ENCODE measurements at places on chromosomes 7 and 10.
A peak's percentile ranks its signal among the peaks of the same experiment; 100 is the strongest.

- no peak for DNase-seq
These were observed 24.3 kb upstream of the PDZD8 start for GRCh38 chr10:117399341-117400196.

- DNase-seq: no peak
These were observed 71.0 kb downstream of the PAXIP1 start for GRCh38 chr7:154931906-154932305.

GRCh38 chr10:88944813-88945212 is 7.8 kb downstream of the ACTA2 start:
- DNase-seq: no peak

DNA sequence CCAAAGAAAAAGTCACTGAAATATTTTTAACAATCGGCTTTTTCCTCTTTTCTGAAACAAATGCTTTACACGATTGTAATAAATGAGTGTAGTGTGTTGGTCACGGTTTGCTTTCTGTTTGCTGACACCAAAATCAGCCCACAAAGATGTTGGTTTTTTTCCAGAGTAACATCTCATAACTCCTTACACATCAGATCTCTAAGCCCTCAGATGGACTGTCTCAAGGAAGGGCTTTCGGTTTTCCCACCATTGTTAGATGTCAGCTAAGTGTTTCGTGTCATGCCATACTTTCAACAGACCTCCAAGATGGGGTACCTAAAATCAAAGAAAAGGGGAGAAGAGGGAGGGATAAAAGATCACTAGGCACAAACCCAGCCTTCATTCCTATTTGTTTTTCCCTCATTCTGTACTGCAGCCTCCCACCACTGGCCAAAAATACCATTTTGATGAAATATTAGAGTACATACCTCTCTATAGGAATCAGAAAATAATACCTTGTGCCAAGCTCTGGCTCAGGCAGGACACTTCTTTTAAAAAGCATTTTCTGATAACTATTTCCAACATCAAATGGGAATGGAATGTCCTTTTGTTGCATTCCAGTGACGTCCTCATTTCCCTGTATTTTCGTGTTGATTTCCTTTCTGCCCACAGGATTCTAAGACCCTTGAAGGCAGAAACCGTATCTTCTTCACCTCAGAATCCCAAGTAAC is 159.1 kb downstream of the DGKI start:
- DNase-seq: no peak

DNA sequence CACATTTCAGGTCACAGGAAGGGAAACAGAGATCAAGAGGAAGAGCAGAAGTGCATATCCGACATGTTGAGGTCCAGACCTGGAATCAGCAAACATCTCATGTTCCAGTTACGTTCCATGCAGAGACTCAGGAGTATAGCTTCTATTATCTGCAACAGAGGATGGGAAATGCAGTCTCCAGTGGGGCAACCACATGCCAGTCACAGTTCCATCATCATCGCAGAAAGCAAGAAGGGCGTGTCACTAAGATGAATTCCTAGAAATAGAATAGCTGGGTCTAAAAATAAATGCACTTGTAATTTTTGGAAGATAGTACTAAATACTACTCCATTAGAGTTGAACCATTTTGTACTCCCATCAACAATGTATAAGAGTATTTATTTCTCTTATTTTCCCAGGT is 133.2 kb upstream of the MDFIC start:
- no peak for DNase-seq

DNA sequence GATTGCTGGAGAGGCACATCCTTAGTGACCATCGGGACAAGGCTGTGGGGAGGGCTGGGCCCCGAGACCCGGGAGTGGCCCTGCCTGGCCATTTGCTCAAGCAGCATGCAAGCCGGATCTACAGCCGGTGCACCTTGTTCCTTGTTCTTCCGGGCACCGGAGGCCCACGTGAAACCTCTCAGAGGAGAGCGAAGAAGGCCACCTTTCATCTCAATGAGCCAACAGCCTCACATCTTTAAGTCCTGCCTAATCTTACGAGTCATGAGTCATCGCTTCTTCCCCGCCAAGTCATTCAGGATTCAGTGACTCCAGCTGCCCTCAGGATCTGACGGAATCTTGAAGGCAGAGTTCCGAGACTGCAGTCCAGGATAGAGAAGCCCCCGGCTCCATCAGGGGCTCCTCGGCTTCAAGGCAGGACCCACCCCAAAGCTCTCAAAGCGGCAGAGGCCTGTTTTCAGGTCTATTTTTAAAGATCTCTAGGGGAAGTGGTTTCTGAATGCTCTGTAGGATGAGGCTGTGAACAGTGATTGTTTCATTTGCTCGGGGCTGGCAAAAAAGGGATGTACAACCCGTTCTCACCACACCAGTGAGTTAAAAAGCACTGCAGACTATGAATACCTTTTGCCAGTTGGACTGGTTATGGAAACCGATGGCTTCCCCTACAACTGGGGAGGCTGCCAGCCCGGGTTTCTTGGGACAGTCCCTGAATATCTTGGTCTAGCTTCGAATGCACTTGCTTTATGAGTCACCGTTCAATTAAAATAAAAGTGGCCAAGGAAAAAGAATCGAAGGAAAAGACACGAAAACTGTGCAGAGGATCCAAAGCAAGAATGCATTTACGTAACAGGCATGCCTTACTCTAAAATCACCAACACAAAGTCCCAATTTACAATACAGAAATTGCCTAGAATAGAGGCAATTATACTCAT is 57.2 kb upstream of the ECHDC3 start:
- no peak for DNase-seq

- DNase-seq: no peak
These were observed 667.7 kb downstream of the SUGCT start for GRCh38 chr7:40802497-40802896.

DNA sequence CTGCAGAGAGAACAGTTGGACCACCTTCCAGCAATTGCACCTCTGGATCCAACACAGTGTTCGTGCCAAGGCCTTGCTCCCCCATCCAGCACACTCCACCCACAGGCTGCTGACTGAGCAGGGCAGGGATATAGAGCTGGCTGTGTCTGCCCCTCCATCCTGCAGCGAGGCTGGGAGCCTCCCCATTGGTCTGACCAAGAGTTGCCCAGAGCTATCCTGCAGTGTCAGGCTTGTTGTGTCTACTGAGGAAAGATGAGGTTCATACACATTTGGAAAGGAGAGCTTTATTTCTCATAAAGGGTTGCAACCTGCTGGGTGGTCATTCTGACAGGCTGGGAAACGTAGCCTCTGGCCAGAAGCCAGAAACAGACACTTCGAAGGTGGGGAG is 27.1 kb downstream of the PRF1 start:
- no peak for DNase-seq

DNA sequence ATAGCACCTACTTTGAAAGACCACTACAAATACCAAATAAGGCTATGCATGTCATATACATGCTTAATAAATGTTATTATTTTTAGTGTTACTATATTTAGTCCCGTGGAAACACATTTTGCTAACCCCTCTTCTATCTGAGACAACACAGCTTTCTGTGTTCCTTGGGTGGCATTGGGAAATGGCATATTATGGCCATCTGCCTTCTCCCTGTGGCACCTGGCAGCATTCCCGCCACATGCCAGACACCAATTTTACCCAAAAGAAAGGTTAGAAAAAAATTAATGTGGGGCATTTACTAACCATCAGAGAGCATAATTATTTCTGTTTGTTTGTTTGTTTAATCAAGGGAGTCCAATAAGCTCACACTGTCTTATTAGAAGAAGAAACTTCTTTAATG is 168.6 kb upstream of the ETV1 start:
- DNase-seq: no peak

- no peak for DNase-seq
These were observed 28.8 kb upstream of the LRRC4 start for GRCh38 chr7:128060018-128060417.

DNA sequence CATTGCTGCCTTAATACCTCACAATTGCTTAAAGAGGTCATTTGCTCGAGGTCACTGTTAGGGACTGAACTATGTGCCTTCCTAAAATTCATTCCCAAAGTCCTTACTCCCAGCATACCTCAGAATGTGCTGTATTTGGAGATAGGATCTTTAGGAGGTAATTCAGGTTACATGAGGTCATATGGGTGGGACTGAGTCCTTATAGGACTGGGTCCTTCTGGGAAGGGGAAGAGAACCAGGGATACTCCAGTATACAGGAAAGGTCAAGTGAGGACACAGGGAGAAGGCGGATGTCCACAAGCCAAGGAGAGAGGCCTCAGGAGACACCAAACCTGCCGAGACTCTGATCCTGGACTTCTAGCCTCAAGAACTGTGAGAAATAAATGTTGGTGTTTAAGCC is 253.3 kb downstream of the PRPF18 start:
- DNase-seq: no peak

DNA sequence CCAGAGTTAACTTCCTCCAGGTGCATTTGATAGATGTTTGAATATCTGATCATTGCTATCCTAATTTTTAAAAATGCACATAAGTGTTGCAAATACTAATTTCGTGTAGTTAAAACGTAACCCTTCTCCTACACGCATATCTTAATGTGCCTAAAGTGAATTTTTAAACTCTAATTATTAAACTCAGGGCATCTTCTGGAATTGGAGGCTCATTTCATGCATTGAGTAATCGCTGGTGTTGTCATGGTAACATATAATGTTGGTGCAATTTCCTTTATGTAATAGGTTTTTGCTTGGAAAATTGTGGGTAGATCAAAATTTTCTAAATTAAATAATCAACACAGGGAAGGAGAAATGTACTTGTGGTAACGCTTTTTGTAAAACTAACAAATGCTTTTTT is 56.2 kb downstream of the ARMC3 start:
- DNase-seq: no peak

DNA sequence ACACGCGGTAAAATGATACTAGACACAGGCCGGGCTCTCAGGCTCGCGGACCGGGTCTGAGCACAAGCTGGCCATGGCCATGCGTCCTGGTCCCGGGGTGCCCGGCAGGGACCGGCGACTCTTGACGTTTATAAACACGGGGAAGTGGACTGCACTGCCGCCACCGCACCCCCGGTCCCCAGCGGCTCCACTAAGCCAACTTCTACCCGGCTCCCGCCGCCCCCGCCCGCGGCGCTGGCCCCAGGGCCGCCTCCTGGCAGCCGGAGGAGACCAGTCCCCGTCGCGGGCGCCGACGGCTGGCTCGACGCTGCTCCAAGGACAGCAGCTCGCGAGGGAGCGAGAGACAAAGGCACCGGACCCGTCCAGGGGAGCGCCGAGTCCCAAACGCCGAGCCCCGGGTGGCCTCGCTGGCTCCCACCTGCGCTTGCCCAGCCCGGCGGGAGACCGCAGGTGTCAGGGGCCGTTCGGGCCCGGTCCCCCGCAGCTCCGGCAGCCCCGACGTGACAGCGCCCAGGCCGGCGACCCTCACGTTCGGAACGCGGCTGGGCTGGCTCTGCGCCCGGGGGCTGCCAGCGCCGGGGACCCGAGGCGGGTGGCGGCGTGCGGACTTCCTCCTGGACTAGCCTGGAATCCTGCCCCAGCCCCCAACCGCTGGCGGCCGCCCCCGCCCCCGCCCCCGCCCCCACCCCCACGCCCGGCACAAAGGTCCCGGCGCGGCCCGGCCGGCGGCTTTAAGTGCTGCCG is 517 bp downstream of the ITGB1 start:
- peak; percentile 82 for DNase-seq

- DNase-seq: no peak
These were observed 63.5 kb downstream of the PIK3AP1 start for GRCh38 chr10:96656839-96657238.

DNA sequence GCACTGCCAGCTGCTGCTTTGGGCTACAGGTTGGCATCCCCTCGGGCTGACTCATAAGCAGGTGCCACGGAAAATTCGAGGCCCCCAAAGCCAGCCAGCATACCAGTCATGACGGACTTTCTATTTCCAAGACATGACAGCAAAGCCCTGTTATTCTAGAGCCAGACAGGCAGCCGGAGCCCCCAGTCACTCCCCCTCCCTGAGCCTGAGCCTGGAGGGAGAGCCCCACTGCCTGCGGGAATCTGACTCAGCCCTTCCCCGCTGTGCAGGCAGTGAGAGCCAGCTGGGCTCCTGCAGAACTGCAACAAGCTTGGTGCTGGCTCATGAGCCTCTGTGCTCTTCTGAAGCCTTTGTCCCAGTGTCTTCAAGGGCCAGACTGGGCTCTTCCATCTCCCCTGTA is 15.8 kb downstream of the BTBD16 start:
- no peak for DNase-seq

- no peak for DNase-seq
These were observed at the start of gene LRRC72 for GRCh38 chr7:16526742-16527540. TSS of gene LRRC72 (plus strand) at chr7:16526825. CDS start at chr7:16526953, 128 bp downstream.

DNA sequence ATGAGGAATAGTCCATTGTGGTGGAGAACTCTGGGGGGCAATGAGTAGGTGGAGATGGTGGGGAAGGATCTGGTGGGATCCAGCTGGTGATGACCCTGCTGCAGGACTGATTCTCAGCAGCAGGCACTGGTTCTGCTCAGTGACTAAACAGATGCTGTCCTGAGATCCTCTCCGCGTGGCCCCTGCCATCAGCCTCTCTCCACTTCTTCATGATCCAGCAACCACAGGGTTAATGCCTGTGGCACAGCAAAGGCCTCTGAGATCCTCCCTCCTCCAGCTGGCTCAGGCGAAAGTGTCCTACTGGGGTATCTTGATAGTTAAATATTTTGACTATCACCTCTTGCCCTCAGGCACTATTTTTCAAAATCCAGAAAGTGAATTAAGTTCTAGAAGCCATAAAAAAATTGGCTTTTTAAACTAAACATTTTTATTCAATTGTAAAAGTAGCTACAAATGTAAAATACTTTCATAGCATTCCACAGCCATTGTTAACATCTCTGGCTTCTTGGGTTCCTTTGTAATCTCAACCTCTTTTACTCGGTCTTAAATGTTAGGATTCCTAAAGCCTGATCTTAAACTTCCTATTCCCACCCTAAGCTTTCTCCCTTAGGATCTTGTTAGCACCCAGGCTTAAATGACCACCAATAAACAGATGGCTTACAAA is 13.1 kb downstream of the PLAU start:
- no peak for DNase-seq

GRCh38 chr7:53340220-53340619 is 304.8 kb downstream of the POM121L12 start:
- no peak for DNase-seq

DNA sequence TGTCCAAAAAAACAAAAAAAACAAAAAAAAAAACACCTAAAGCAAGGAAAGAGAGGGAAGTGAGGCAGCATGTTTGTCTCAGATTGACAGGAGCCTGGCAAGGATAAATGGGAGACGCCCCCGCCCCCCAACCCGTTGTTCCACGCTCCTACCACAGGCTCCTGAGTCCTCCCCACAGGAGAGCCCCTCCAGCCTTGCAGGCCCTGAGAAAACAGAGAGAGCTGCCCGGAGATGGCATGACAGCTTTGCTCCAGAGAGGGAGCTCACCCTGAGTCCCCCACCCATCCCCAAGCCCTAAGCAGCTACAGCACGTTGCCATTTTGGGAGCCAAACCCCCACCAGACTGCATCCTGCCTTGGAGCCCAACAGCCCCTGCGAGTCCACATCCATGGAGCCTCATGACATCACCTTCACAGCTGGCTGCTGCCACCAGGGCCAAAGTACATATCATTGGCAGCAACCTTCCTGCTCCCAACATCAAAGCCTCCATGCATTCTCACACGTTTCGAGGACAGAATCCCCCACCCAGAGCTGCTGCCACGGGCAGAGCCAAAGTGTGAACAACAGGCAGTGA is 1283.3 kb downstream of the TYW1 start:
- DNase-seq: no peak

Data from SK-N-SH (cell line).